ENCODE measurements at places on chromosomes 4 and X. TPM values are rescaled to one million over a fixed set of nuclear protein-coding genes. Genes with fewer than 3 reads are reported as not detected.

Gene DGAT2L6
- not detected for total RNA-seq

Gene GLRA2
- total RNA-seq: not detected

Gene CAMK2D
- 31.2 TPM for total RNA-seq

Gene SMIM43
- total RNA-seq: not detected

Gene HTN1
- not detected for total RNA-seq

Gene AMBN
- total RNA-seq: 0.17 TPM

Gene SERTM2
- total RNA-seq: not detected

Gene VCX3A
- total RNA-seq: not detected

Gene LEF1
- 4.7 TPM for total RNA-seq

Gene SH2D1A
- not detected for total RNA-seq

Gene GPR78
- 0.12 TPM for total RNA-seq

Gene BMPR1B
- not detected for total RNA-seq

Gene HTN3
- total RNA-seq: not detected

Gene TEX13D
- total RNA-seq: not detected

Gene ARHGAP24
- total RNA-seq: 2.6 TPM

Gene CABS1
- total RNA-seq: not detected

Gene MSX1
- 6.0 TPM for total RNA-seq

Gene SH3BP2
- total RNA-seq: 37.4 TPM

Gene DUX4
- not detected for total RNA-seq

Gene RAB39B
- total RNA-seq: 5.5 TPM

Gene PITX2
- total RNA-seq: 18.3 TPM

Gene GPRASP1
- total RNA-seq: 0.29 TPM

Gene RASL11B
- total RNA-seq: not detected

Gene ODAPH
- total RNA-seq: not detected

Gene TMEM271
- total RNA-seq: not detected

Gene TRPC3
- total RNA-seq: 0.98 TPM

Gene FGF2
- total RNA-seq: 188 TPM
